ENCODE measurements at places on chromosomes 2 and 18.

DNA sequence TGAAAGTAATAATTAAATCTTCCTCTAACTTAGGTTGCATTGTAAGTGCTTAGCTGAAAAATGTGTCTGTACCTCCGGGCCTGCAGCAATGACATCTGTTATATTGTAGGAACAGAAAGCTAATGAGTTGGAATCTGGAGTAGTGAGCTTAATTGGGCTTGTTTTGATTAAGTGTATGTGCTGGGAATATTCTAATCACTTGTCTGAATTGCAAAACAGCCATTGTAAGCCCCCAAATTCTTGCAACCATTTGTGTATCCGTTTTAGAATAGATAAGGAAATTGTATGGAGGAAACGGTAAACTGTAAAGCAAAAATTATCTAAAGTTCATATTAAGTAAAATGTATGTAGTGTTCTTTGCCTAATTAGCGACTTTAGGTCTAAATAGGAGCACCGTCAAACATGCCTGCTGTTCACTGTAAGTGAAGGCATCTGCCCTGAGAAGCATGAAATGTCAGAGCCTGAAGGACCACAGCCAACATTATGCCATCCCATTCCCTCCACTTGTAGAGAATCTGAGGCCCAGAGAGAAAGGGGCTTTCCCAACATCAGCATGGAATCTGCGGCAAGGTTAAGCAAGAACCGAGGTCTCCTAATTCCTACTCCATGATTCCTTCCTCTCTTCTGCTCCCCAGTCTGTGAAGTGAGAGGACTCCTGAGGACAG lies 466.4 kb downstream of the TDRD15 start:
- no peak for DNase-seq

DNA sequence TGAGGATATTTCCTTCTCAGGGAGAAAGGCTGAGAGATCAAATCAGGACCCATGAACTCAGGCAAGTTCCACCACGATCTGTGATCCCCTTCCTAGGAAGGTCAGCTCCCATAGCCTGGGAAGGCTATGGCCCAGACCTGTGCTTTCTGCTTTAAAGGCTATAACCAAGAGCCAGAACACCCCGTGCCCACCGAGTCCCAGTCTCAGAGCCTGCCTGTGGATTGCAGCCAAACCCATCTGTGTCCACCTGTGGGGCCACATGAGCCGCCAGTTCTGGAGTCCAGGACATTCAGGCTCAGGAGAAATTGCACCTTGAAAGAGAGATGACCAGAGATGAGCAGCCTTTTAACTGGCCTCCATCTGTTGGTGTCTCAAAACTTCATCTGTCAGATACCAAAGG lies 46.9 kb downstream of the MAL start:
- DNase-seq: no peak

GRCh38 chr2:133086176-133086575 lies 416.2 kb upstream of the LYPD1 start:
- no peak for DNase-seq

- no peak for DNase-seq
Measured at GRCh38 chr2:56104962-56105361, 78.8 kb upstream of the CCDC85A start.

GRCh38 chr2:25030702-25031101 lies 11.2 kb upstream of the EFR3B start:
- no peak for DNase-seq

GRCh38 chr2:75287624-75288316 lies 88.5 kb upstream of the TACR1 start:
- DNase-seq: no peak

- DNase-seq: no peak
Measured at GRCh38 chr18:706405-706804, 6.0 kb downstream of the ENOSF1 start.

GRCh38 chr2:196440413-196440812 lies 199.1 kb upstream of the CCDC150 start:
- no peak for DNase-seq

- no peak for DNase-seq
Measured at GRCh38 chr18:9280849-9281248, 53.7 kb upstream of the TWSG1 start.

GRCh38 chr2:40240070-40240469 lies 211.8 kb downstream of the SLC8A1 start:
- DNase-seq: peak; percentile 13

- DNase-seq: no peak
Measured at GRCh38 chr2:236366397-236366796, 102.2 kb upstream of the ASB18 start.

- DNase-seq: no peak
Measured at GRCh38 chr2:102892698-102893310, 131.0 kb downstream of the TMEM182 start.

DNA sequence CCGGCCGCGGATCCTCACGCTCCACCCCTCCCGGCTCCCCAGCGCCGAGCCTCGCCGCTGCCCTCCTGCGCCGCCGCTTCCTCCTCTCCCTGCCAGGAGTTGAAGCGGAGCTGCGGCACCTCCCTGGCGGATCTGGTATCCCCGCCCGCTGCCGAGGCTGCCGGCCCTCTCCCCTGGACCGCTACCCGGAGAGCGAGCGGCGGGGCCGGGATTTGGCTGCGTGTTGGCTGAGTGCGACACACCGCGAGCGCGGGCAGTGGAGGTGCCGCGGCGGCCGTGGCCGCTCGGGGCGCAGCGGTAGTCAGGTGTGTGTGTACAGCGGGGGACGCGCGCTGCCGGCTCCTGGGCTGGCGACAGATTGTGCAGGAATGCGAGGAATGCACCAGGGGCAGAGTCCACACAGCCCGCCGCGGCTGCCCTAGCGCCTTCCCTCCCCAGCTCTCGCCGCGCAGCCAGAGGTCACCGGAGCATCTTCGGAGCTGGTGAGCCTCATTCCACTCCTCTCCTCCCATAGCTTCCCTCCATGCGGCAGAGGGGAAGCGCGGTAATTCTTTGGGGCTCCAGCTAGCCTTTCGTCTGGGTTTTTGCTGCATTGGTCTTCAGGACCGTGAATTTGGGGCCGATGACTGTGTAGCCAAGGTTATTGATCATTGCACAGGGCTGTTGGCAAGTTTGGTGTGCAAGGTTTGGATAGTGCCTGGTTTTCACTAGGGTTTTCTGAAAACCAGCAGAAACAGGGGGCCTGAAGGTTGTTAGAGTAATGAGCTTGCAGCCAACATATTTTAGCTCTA lies 1.3 kb downstream of the PKP4 start:
- DNase-seq: peak; percentile 20

GRCh38 chr2:189143925-189144324 lies 35.6 kb downstream of the COL5A2 start:
- DNase-seq: no peak

- peak; percentile 44 for DNase-seq
Measured at GRCh38 chr2:172999641-173000386, 75.8 kb upstream of the MAP3K20 start.

GRCh38 chr18:80126797-80127196 lies 17.7 kb downstream of the ADNP2 start:
- DNase-seq: no peak

DNA sequence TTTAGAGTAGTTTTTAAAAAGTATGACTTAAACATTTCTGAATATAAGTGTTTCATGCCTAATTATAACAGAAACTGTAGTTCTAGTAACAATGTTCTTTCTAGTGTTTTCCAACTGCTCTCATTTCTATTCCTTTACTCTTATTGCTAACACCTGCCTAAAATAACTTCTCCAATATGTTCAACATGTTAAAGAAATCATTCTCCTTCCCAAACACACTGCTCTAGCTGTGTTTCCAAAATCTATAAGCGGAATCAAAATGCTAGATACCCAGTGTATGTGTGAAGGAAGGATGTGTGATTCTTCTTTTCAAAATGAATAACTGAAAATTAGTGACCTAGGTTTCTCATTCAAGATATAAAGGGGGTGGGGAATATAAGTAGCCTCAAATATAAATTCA lies 89.1 kb downstream of the ATAD2B start:
- no peak for DNase-seq

GRCh38 chr2:154484338-154485099 lies 214.0 kb upstream of the KCNJ3 start:
- peak; percentile 6 for DNase-seq

GRCh38 chr2:85702172-85702571 lies 8.0 kb downstream of the GNLY start:
- no peak for DNase-seq

GRCh38 chr2:20555954-20556353 lies 94.9 kb downstream of the HS1BP3 start:
- DNase-seq: no peak

GRCh38 chr2:182553483-182553882 lies 126.6 kb upstream of the PDE1A start:
- no peak for DNase-seq

GRCh38 chr18:58212274-58212673 lies 168.2 kb downstream of the NEDD4L start:
- no peak for DNase-seq

GRCh38 chr2:227079726-227080125 lies 84.3 kb downstream of the COL4A4 start:
- DNase-seq: no peak
